ENCODE measurements at places on chromosomes 16 and 17. TPM values are rescaled to one million over a fixed set of nuclear protein-coding genes. Genes with fewer than 3 reads are reported as not detected.
A peak's percentile ranks its signal among the peaks of the same experiment; 100 is the strongest.

DNA sequence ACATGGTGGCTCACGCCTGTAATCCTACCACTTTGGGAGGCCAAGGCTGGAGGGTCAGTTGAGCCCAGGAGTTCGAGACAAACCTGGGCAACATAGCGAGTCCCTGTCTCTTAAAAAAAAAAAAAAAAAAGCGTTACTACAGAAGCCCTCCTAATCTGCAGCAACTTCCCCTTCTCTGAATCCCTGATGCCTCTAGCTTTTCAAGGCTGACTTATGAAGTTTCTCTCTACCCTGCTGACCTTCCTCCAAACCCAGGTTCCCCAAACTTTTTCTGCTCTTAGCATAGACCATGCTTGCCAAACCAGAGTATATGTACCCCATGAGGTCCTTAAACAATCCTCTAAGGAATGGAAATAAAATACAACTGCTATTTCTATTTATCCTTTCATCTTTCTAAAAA is 16.4 kb downstream of the LYRM1 start:
- H3K36me3 ChIP-seq, result no peaks in the 10 kb centered on the region
- H3K27ac ChIP-seq, result no peak overlapping the region
- DNase-seq, result no peak
- H3K4me1 ChIP-seq, result peaks cover 12% of the 10 kb centered on the region
- H3K4me3 ChIP-seq, result no peak overlapping the region
- H3K27me3 ChIP-seq, result peaks cover 1% of the 10 kb centered on the region

Gene CUEDC1
- total RNA-seq, result 22.9 TPM

DNA sequence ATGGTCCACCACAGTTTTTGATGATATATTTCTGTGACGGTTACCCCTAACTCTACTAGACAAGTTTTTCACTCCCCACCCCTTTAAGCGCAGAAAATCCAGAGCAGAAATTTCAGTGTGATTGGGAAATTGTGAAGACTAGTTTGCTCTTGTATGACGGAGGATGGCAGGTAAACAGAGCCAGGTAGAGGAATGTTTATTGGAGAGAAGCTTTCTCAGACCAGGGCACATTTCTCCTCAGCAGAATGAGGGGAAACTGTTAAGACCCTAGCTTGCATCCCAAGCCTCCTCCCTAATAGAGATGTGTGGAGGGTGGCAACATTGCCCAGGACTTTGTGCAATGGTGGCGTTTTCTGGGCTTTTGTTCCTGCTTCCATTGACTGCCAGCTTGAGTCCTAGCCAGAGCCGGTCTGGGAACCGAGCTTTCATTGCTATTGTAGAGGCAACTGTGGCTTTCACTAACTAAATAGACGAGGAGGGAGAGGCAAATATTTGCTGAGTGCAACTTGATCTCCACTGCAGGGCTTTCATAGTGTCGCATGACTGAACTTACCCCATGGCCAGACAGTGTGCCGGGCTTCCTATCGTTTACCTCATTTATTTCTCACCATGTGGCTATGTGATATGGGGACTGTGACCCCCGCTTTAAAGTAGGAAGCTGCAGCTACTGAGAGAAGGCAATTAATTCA is 159.6 kb upstream of the MPHOSPH6 start:
- H3K27ac ChIP-seq, result no peak overlapping the region
- H3K36me3 ChIP-seq, result no peaks in the 10 kb centered on the region
- H3K27me3 ChIP-seq, result no peaks in the 10 kb centered on the region

DNA sequence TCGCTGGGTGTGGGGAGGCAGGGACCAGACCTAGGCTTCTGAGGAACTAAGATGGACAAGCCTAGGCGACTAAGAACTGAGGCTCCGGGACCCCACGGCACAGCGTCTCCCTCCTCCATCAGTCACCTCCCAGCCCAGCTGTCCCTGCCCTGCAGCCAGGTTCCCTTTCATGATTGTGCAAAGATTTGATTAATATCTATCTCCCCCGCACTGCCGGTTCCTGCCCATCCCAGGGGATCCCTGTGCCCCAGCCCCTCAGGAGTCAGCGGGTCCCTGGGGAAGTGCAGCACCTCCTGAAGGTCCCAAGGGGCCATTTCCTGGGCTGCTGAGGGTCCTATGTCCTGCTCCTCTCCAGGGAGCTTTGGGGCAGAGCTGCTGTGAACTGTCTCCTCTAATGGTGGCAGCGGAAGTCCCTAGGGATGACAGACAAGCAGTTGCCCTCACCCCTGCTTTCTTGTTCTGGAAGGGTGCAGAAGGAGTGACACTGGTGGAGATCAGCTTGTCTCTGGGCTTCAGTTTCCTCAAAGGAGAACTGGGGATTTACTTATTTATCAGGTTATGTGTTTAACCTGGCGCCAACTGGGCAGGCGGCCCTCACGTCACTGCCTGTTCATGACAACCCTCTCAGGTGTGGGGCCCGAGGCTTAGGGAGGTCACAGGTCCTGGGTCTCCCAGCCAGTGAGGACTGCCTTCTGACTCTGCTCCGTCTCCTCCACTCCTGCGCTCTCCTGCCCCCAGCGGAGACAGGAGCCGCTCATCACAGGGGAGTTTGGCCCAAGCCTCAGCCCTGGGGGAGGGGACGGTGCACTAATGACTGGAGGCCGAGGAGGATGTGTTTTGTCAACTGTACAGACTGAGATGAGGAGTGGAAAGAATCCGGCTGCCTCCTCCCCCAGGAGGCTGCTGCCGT is 1.9 kb upstream of the C16orf74 start:
- no peak overlapping the region for H3K27ac ChIP-seq
- no peaks in the 10 kb centered on the region for H3K36me3 ChIP-seq
- H3K4me3 ChIP-seq, result peak overlapping the region; percentile 55
- peaks cover 11% of the 10 kb centered on the region for H3K4me1 ChIP-seq
- peak; percentile 77 for DNase-seq

Gene LGALS9B
- not detected for total RNA-seq

- peaks cover 1% of the 10 kb centered on the region for H3K27me3 ChIP-seq
- H3K27ac ChIP-seq, result no peak overlapping the region
- no peak overlapping the region for H3K4me3 ChIP-seq
- H3K4me1 ChIP-seq, result peaks cover 12% of the 10 kb centered on the region
Observed at GRCh38 chr17:29412780-29413565, 22.8 kb downstream of the TAOK1 start.

- H3K36me3 ChIP-seq, result peaks cover 2% of the 10 kb centered on the region
- peaks cover 32% of the 10 kb centered on the region for H3K4me1 ChIP-seq
- no peak overlapping the region for H3K4me3 ChIP-seq
- peaks cover 6% of the 10 kb centered on the region for H3K27me3 ChIP-seq
Observed at GRCh38 chr17:604115-604450, 110.6 kb downstream of the VPS53 start.

Measured in glutamatergic neuron (in vitro differentiated cells).